ENCODE measurements at places on chromosomes 5 and 9.

- DNase-seq: no peak
Observed at GRCh38 chr5:62266573-62266972, 39.4 kb upstream of the KIF2A start.

GRCh38 chr5:133358271-133358670, 254.1 kb downstream of the FSTL4 start:
- no peak for DNase-seq

GRCh38 chr5:124263680-124264491, 482.6 kb downstream of the ZNF608 start:
- DNase-seq: no peak

GRCh38 chr5:134510970-134511795, 14.3 kb upstream of the JADE2 start:
- no peak for DNase-seq

DNA sequence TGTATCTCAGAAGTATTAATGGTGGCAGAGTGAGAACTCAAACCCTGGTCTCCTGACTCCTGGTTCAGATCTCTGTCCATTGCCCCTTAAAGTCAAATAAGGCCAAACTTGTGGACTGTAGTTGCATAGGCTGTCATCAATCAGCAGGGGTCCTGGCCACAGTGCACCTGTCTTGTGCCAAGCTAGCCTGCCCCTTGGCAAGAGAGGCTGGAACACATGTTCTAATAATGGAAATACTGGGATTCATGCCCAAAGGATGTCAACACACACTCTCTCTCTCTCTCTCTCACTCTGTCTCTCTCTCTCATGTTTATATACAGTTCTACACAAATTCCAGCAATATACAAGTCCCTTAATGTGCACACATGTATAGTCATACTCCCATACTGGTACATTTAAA, 44.3 kb downstream of the GLRA1 start:
- DNase-seq: no peak

DNA sequence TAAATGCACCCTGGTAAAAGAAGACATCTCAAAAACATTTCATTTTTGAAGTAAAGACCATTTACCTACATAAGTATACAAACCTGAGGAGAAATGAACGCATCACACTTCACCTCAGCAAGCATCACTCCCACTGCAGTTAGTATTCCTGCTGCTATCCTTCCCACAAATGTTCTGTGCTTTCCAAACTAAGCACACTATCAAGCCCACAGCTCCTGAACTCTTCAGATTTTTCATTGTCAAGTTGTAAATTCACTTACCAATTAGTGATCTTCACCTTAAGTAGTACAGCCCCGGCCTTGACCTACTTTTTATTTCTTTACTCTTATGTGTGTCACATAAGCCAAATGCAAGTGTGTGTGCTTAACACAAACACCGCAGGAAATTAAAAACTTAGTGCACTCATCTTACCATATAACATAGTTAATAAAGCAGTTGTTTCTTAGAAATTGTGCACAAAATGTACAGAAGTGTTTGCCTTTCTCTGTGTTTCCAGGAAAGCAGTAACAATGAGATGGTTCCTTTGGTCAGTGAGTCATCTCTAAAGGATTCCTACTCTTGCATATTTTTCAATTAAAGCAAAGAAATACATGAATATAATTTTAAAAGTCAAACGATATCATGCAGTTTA, 169.4 kb downstream of the APBA1 start:
- DNase-seq: no peak

DNA sequence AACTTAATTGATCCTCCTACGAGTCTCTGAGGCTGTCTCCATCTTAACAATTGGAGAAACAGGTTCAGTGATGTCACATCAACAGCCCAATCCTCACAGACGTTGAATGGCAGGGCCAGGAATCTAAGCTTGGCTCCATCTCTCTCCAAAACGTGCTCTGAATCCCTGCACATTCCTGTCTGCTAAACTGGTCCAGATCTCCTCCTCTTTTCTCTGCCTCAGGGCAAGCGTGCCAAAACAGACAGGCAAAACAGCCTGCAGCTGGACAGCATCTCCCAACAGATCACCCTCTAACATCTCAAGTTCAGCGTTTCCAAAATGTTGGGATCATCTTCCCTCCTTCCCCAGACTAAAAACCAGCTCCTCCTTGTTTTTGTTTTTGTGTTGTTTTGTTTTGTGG, 6.6 kb downstream of the FBP1 start:
- no peak for DNase-seq

GRCh38 chr5:134568761-134569695, 43.6 kb downstream of the JADE2 start:
- no peak for DNase-seq

- no peak for DNase-seq
Observed at GRCh38 chr9:89042984-89043383, 51.7 kb downstream of the S1PR3 start.

DNA sequence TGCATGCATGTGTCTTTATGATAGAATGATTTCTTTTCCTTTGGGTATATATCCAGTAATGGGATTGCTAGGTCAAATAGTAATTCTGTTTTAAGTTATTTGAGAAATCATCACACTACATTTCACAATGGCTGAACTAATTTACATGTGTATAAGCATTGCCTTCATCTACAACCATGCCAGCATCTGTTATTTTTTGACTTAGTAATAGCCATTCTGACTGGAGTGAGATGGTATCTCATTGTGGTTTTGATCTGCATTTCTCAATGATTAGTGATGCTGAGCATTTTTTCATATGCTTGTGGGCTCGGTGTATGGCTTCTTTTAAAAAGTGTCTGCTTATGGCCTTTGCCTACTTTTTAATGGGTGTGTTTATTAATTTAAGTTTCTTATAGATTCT, 102.3 kb upstream of the CCDC112 start:
- DNase-seq: no peak

- DNase-seq: no peak
Observed at GRCh38 chr5:116394186-116394867, 180.3 kb downstream of the SEMA6A start.

GRCh38 chr5:71872311-71872864, 153.3 kb downstream of the CARTPT start:
- no peak for DNase-seq

DNA sequence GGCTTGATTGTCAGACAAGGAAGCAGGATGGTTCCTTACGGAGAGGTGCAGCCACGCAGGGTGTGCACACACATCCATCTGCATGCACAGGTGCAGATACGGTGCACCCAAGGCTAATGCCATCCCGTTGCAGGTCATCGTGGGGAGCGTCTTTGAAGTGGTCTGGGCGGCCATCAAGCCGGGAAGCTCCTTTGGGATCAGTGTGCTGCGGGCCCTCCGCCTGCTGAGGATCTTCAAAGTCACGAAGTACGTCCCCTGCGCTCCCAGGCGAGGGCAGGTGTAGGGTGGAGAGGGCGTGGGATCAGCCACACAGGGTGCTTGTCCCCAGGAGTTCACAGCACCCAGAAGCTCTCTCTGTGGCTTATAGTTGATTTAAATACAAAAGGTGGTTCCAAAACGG, 106.4 kb downstream of the CACNA1B start:
- no peak for DNase-seq

DNA sequence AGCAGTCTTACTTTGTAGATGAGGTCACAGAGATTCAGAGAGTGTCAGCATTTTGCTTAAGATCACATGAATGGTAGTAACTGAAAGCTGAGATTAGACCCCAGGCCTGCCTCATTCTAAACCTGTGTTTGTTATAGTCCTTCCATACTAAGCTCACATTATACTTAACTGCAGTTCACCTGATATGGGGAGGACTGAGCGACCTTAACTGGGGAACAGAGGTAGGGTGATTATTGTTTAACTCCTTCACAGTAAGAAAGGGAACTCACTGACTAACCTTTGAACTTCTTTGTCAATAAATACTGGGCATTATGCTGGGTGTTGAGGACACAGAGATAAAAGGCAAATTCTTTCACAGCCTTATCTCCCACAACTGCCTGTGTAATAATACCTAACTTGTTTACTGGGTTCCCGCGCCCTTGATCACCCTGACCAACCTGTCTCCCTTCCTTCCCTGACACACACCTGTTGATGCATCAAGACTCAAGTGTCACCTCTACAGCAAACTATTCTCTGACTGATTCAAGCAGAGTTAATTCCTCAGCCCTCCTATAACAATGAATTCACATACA, 27.2 kb downstream of the DEPDC1B start:
- DNase-seq: no peak

DNA sequence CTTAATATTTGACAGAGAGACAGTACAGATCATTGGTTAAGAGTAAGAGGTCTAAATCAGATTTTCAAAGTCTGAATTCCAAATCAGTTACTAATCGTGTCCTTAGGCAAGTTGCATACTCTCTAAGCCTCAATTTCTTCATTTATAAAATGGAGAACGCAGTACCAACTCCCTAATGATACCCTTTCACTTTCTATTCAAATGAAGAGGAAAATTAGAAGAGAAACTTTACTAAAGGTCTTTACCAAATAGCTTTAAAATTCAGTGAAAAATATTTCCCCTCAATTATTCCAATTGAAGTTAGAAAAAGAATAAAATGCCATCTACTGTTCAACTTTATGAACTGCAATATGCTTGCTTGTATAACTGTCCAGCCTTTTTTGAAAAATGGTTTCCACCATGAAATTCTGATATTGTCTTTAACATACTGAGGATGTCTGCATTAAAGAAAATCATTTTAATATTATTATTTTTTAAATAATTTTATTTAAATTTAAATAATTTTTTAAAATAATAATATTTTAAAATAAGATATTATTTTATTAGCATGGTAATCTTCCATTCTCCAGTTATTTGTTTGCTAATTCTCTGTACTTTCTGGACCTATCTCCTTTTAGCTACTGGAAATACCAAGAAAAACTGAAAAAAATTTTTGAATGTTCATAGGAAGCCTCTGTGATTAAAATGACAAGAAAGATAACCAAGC, 36.0 kb downstream of the POC5 start:
- DNase-seq: no peak

GRCh38 chr5:5332287-5332686, 90.2 kb upstream of the ICE1 start:
- DNase-seq: no peak

DNA sequence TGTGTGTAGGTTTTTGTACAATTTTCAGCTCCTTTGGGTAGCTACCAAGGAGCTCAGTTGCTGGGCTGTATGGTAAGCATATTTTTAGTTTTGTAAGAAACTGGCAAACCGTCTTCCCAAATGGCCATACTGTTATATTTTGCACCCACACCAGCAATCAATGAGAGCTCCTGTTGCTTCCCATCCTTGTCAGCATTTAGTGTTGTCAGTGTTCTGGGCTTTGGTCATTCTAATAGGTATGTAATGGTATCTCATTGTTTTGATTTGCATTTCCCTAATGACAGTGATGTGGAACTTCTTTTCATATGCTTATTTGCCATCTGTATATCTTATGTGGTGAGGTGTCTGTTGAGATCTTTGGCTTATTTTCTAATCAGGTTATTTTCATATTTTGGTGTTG, 320.1 kb downstream of the MLLT3 start:
- DNase-seq: no peak

GRCh38 chr5:156361436-156362109, 34.6 kb downstream of the SGCD start:
- no peak for DNase-seq

DNA sequence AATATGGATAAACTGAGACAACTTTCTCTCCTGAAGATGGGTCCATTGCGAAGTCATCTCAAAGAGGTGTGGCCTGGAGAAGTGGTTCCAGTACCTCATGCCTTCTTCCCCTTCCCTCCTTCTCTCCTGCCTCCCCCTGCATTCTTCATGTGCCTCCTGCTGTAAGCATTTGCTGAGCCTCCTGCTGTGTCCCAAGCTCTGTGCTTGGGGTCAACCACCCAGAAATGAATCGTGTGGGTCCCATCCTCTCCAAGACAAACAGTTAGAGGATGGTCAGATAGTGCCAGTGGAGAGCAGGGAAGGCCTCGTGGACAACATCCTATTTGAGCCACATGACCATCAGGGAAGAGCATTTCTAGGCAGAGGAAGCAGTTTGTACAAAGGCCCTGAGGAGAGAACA, 53.5 kb downstream of the KCNIP1 start:
- no peak for DNase-seq

GRCh38 chr9:121050128-121050988, at the start of gene C5:
Gene C5, minus strand, starts transcription at chr9:121050275. Its CDS starts 29 bp downstream, at chr9:121050246.
- no peak for DNase-seq

- DNase-seq: no peak
Observed at GRCh38 chr5:171387970-171388815, 544 bp downstream of the NPM1 start.

DNA sequence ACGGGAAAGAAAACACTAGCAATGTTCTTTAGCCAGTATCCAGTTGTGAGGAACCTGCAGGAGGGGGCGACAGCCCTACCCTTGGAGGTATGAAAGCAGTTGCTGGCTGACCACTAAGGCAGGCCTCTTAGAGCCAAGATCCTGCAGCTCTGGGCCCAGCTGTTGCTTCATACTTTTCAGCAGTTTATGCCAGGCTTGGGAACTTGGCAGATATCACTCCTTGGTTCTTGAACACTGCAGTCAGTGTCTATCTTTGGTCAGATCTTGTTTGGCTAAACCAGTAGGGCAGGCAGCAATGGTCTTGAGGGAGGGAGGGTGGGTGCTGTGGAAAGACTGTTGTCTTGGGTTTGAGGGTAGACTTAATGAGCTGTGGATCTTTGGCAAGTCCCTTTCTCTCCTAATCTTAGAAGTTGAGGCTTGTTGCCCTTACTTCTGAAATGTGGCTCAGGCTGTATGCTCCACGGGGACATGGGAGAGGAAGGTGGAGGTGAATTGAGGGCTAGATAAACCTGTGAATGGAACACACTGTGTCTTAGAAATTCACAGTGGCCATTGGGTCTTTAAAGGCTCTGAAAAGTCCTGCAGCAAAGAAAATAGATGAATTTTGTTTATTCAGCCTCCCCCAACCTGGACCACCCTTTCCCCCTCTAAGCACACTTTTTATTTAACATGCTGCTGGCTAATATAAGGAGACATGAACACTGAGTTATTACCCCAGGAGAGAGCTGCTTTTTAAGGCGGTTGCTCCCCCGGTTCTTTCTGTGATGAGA, 37.5 kb downstream of the ZNF618 start:
- DNase-seq: no peak

GRCh38 chr9:136047076-136047774, 47.9 kb downstream of the NACC2 start:
- no peak for DNase-seq

GRCh38 chr9:115999498-115999897, 154.1 kb upstream of the PAPPA start:
- no peak for DNase-seq

DNA sequence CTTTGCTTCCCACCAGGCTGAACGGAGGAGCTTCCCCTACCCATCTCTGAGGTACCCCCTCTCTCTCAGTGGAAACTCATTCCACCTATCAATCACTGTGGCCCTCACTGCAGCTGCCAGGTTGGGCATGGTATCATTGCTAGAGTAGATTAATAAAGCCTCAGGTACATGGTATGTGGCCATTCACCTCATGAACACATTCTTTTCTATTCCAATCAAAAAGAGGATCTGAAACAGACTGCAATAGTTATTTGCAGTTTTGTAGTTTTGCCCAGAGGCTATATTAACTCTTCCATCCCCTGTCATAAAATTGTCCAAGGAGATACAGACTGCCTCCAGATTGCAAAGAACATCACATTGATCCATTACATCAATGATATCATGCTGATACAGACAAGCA, 85.8 kb upstream of the MVB12B start:
- no peak for DNase-seq

Measured in SIG-M5 (cell line).